ENCODE measurements at places on chromosomes 2 and 18.
A peak's percentile ranks its signal among the peaks of the same experiment; 100 is the strongest.

GRCh38 chr2:144965172-144965571 is 445.3 kb upstream of the ZEB2 start:
- DNase-seq, result no peak

DNA sequence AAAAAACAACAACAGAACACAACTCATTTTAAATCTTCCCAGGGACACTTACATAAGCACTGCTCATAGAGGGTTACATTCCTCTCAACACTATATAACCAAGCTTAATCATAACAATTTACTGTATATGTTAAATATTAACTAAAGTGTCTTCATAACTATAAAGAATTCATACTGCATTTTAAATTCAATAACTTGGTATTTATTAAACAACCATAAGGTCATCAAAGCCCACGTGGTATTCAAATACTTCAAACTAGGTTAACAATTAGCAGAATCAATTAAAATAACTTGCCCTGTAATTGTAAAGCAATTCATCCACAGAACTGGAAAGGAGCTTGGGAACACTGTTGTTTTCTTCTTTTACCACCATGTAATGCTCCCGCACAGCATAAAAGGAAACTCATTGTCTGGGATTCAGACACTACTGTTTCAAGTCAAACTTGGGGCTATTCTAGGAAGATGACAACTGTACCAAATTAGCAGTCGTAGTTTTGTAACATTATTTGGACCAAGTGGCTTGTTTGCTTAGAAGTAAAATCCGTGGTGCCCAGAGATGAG is 10.4 kb downstream of the GAREM1 start:
- DNase-seq, result no peak

- DNase-seq, result no peak
These were observed 566 bp downstream of the GATA6 start for GRCh38 chr18:22169889-22170420.

GRCh38 chr18:48219810-48220499 is 189.2 kb downstream of the ZBTB7C start:
- no peak for DNase-seq

DNA sequence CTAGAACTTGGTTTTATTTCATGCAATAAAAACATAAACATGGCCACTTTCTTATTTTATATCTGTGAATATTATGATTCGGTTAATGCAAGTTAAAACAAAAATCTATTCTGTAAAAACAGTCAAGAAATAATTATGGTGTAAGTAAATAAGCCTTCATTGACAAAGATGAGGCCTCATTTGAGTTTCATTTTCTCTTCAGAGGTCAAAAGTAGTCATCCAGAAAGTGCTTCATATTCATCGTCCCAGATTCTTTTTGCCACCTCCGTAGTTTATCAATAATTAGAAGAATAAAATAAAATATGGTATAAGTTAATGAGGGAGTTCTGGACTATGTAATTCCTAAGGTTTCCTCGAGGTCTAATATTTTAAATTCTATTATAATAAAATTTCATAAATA is 19.4 kb upstream of the HNRNPA3 start:
- DNase-seq, result no peak

- no peak for DNase-seq
These were observed 43.0 kb upstream of the CTLA4 start for GRCh38 chr2:203824603-203825002.

DNA sequence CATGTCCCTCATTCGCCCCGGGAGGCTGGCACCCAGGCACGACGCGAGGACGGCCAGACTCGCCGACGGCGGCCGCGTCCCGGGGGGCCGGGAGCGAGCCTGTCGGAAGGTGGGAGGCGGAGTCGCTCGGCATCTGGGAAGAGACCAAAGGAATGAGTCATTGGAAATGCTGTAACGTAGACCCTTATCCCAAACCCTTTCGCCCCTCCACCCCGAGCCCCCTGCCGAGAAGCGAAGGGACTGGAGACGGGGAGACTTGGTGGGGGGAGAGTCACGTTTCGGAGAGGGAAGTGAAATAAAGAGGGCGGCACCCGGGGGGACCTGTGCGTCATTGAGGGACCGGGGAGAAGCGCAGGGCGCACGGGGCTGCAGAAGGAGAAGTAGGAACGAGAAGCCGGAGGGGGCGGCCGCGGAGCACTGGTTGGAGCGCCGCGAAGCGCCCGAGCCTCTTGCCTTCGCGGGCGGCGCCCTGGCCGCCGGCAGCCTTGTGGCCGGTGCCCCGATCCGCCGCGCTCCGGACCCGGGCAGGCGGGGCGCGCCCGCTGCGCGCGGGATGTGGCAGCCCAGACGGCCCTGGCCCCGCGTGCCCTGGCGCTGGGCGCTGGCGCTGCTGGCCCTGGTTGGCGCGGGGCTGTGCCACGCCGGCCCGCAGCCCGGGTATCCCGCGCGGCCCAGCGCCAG is at the start of gene EMILIN2:
Gene EMILIN2 (plus strand): TSS at position 371 of the 681 bp plus-strand sequence. CDS start 183 bp downstream, at position 554.
- no peak for DNase-seq

GRCh38 chr2:182921234-182921633 is 54.8 kb upstream of the FRZB start:
- DNase-seq, result no peak

- DNase-seq, result no peak
These were observed 184.1 kb upstream of the FN1 start for GRCh38 chr2:215619989-215620388.

DNA sequence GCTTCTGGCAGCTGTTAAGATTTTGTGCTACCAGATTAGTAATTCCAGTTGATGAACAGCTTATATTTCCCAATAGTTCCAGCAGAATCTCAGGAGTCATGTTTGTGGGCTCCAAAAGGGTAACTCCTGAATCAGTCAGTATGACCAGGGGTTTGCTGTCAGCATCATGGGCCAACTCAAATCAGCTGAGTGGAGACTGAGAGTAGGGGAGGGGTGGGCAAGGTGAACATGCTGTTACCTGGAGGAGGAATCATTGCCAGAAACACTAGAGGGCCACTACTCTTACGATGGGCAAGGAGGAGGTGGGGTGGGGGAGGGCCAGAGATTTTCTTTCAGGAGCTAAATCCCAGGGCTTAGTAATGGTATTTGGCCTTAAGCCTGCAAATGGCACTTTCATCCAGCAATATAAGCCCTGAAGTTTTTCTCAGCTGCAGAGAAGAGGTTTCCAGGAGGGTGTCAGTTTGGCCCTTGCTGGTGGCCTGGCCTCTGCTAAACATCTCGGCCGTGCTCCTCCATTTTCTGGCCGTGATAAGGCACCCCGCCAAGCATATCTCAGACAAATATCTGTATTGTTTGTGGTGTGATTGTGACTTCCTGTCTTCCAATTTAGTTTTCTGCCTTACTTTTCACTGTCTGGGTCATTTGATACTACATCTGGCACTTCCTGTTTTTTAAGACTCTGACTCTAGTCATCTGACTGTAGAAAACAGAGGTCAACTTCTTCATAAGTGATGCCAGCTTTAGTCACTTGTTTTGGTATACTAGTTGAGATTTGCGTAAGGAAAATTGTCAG is 120.5 kb upstream of the CXCR4 start:
- no peak for DNase-seq

- peak; percentile 8 for DNase-seq
These were observed 12.8 kb upstream of the ALPP start for GRCh38 chr2:232365621-232366321.

GRCh38 chr2:181356526-181357130 is 100.6 kb upstream of the ITGA4 start:
- DNase-seq, result no peak

- DNase-seq, result no peak
These were observed 554.0 kb downstream of the RIT2 start for GRCh38 chr18:42561521-42561920.

DNA sequence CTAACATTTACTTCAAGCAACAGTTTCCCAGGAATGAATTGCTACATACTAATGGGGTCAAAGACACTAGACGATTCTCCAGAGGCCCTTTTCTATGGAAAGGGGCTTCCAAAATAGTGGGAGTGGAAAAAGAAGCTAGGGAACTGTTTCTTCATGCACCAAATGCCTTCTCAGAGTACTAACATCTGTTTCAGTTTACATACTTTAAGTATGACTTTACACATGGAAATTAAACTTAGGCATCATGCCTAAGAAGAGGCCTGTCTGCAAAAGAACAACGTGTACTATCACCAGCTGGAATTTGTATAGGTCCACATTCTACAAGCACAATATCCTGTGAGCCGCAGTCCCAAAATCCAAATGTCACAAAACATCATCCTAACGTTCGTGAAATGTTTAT is 29.4 kb upstream of the WDR75 start:
- peak; percentile 90 for DNase-seq

GRCh38 chr2:232273903-232274643 is 104.5 kb upstream of the ALPP start:
- DNase-seq, result no peak

GRCh38 chr2:173357346-173357745 is 2.7 kb downstream of the CDCA7 start:
- no peak for DNase-seq
